Dermis microvascular lymphatic vessel endothelial cell (primary cell): ENCODE measurements at places on chromosomes 7 and 10. TPM values are rescaled to one million over a fixed set of nuclear protein-coding genes. Genes with fewer than 3 reads are reported as not detected.

Gene GNAT3
- not detected in 2 replicates for total RNA-seq

Gene DGKI
- 0.64 and 3.5 TPM in 2 replicates for total RNA-seq

Gene NEUROD6
- total RNA-seq = not detected in 2 replicates

Gene CHCHD1
- total RNA-seq = 18.1 and 25.3 TPM in 2 replicates

Gene ACSL5
- total RNA-seq = 34.4 and 59.9 TPM in 2 replicates

Gene MPLKIP
- 17.7 and 21.3 TPM in 2 replicates for total RNA-seq

Gene LRIT1
- not detected in 2 replicates for total RNA-seq

Gene HOGA1
- total RNA-seq = 0.38 and 0.77 TPM in 2 replicates

Gene SMIM30
- 47.1 and 48.0 TPM in 2 replicates for total RNA-seq

Gene WDFY4
- under 0.01 and 0.25 TPM in 2 replicates for total RNA-seq

Gene GIMAP2
- total RNA-seq = 34.0 and 37.3 TPM in 2 replicates

Gene SCIN
- 0.13 TPM in 2 replicates for total RNA-seq

Gene UBTD1
- 45.1 and 62.6 TPM in 2 replicates for total RNA-seq

Gene TNPO3
- total RNA-seq = 50.6 and 52.1 TPM in 2 replicates

Gene GTF2IRD1
- 4.1 and 6.8 TPM in 2 replicates for total RNA-seq

Gene CEP55
- total RNA-seq = 11.6 and 37.1 TPM in 2 replicates

Gene SSBP1
- 84.1 and 132 TPM in 2 replicates for total RNA-seq

Gene H2BK1
- total RNA-seq = not detected in 2 replicates

Gene DKK1
- total RNA-seq = 11.8 and 12.7 TPM in 2 replicates

Gene CACNA2D1
- total RNA-seq = 7.8 and 11.3 TPM in 2 replicates

Gene LRWD1
- total RNA-seq = 19.5 and 24.1 TPM in 2 replicates

Gene SPDYE6
- total RNA-seq = not detected in 2 replicates

Gene LMOD2
- not detected in 2 replicates for total RNA-seq

Gene SKIDA1
- 1.9 and 3.8 TPM in 2 replicates for total RNA-seq

Gene EPDR1
- 1.6 and 3.7 TPM in 2 replicates for total RNA-seq

Gene SPDYE1
- total RNA-seq = not detected in 2 replicates

Gene NYAP1
- total RNA-seq = 2.1 and 3.9 TPM in 2 replicates

Gene CLCN1
- not detected in 2 replicates for total RNA-seq

Gene WASHC2A
- 27.3 and 34.6 TPM in 2 replicates for total RNA-seq

Gene TMEM213
- total RNA-seq = not detected in 2 replicates

Gene NPFFR1
- total RNA-seq = not detected in 2 replicates

Gene ASAH2
- total RNA-seq = 0.38 and 0.64 TPM in 2 replicates

Gene NUTM2E
- total RNA-seq = 0.13 TPM in 1 of 2 replicates, not detected in the other

Gene CRYGN
- total RNA-seq = not detected in 2 replicates
